ENCODE measurements at places on chromosomes 5 and 9.

GRCh38 chr9:114691046-114691955 is 9.3 kb upstream of the TEX48 start:
- no peak for DNase-seq

GRCh38 chr5:163564321-163564938 is 59.0 kb downstream of the MAT2B start:
- peak; percentile 62 for DNase-seq

DNA sequence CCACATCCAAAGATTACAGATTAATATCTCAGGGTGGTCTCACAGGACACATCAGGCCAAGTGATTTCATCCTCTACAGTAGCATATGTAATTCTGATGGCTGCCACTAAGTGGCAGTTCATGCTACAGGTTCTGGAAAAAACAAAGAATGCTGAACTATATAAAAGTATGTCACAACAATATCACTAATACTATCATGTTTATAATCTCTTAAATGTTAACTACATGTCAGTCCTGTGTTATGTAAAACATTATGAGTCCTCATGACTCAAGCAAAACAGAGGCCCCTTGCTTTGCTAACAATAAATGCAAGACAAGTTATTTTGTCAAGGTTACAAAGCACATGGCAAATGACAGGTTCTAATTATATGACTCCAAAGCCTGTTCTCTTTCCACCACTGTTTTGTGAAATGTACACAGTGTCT is 233.2 kb downstream of the FBXL17 start:
- DNase-seq = peak; percentile 29

DNA sequence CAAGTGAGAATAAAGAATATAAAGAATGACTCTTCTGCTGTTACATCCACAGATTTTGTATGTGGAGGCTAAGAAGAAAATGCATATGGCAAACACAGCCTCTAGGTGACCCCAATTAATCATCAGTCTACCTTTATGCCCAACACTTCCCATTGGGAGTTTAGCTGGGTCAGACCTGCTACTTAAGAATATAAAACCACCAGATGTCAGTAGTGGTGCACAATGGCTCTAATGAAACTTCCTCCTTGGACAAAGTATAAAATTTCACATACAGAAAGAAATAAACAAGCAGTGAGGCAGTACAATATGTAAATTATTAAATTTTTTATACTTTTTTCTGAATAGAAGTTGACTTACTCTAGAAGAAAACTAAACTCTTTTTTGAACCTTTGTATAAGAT is 539.9 kb downstream of the BRINP1 start:
- DNase-seq = peak; percentile 5

DNA sequence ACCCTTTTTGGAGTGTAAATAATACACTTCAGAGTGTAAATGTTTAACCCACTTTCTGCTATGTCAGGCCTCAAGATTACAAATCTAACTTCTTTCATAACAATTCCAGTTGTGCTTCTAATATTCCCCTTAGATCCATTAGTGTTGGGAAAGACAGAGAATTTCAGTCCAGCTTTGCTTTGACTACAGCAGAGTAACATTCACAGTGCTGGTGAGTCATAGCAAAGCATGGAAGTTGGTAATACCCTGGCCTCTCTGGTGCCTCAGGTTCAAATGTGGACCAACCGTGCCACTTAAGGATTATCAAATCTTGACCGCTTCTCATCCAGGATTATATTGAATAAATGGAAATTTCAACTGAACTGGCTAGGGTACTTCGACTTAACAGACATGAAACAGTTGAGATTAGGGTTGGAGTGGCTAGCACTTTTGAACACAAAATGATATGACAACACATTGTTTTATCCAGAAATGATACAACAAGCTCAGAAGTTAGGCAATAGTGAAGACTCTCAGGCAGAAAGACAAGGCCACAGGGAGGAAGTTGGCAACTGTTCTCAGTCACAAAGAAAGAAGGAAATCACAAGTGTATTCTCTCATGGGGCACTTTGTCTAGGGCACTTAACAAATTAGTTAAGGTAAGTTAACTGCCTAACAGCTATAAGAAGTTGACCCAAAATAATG is 24.4 kb upstream of the RASA1 start:
- DNase-seq = no peak

DNA sequence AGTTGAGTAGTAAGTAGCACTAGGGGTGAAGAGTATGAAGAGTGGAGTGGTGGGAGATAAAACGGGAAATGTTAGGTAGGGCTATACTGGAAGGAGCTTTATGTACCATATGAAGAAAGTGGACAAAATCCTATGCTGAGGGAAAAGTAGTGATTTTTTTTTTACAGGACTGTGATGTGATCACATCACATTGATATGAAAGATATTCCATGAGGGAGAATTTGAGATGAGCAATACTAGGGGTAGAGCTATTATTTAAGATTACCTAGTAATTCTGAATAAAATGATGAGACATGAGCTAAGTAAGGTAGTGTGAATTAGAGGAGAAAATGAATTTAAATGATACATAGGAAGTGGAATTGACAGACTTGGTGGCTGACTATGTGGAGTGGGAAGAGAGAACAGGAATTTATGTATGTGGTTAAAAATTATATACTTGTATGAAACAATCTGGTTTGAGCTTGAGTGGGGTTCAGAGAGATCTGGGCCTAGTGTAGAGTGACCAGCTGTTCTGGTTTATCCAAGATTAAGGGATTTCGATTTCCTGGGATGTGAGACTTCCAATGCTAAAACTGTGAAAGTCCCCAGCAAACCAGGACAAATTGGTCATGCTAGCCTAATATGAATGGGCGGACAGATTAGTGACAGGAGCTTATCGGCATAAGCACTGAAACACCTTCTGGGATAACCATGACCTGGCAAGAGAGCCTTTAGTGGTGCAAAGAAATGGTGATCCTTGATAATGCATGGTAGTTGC is 29.3 kb upstream of the STOM start:
- no peak for DNase-seq

- no peak for DNase-seq
These were observed 23.8 kb upstream of the CNOT6 start for GRCh38 chr5:180470361-180470760.

GRCh38 chr9:34047864-34048726 is 592 bp downstream of the UBAP2 start:
- peak; percentile 37 for DNase-seq

All from stomach (tissue), 19 donors.